AG04450 (cell line): ENCODE measurements at places on chromosomes 3 and 15.

DNA sequence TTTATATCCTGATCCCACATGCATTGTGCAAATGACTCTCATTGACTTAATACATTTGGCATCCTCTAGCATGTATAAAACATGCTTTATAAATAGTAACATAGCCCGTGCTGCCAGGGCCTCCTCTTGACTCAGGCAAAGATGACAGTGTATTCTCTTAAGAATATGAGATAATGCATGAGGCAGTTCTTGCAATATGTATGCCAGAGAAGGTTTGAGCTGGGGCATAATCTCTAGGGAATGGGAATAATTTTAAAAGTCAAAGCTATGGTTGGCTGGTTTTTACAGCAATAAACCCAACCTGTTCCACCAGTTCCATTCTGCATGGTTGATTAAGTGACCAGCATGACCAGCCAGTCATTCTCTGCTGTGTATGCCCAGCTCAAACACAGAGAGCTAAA lies 179.0 kb upstream of the PFN2 start:
- DNase-seq, result peak; percentile 61

DNA sequence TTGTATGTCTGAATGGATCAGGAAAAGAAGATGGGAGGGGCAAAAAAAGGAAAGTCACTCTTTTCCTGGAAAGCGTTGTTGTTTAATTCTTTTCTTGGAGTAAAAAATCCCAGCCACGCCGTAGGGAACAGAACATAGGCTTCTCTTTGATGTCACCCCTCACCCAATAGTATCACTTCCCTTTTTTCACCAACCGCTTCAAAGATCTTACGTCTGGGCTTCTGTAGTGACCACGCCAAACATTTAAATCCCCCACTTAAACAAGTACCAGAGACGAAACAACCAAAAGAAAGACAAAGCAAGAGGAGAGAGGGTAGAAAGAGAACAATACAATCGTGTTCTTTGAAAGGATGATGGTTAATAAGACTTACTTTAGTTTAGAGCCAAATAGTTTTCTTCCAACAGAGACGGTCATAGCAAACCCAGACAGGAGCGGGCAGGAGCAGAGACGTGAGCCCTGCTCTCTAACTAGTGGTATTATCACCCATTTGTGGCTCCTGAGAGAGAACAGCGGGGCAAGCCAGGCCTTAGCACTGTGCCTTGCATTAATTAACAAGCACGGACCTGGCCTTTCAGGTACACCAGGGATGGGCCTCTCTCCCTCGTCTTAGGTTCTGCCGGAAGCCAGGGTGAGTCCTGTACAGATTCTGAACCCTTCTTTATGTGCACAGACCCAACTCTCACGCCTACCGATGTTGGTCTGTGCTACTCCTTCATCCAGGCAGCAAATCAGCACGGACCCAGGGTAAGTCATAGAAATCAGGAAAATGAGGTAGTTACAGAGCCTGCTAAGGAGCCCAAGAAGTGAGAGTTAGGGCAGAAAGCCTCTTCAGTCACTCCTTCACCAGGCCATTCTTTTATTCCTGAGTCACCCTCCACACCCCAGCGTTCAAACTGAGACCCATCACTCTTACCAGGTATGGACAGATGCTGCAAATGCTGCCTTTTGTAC lies 28.2 kb upstream of the BCL6 start:
- DNase-seq, result no peak

DNA sequence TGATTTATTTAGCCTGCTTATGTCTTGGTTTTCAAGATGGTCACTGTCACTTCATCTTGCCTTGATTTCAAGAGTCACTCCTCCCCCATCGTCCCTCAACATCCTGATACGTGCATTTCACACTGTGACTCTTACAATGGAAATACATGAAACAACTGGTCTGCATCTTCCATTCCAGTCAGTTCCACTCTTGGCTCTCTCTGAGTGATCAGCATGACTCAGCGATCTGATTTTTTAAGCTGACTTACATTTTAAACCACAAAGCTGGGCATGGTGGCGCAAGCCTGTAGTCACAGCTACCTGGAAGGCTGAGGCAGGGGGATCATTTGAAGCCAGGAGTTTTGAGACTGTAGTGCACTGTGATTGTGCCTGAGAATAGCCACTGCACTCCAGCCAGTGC lies 271.2 kb upstream of the ROPN1 start:
- DNase-seq, result peak; percentile 82

DNA sequence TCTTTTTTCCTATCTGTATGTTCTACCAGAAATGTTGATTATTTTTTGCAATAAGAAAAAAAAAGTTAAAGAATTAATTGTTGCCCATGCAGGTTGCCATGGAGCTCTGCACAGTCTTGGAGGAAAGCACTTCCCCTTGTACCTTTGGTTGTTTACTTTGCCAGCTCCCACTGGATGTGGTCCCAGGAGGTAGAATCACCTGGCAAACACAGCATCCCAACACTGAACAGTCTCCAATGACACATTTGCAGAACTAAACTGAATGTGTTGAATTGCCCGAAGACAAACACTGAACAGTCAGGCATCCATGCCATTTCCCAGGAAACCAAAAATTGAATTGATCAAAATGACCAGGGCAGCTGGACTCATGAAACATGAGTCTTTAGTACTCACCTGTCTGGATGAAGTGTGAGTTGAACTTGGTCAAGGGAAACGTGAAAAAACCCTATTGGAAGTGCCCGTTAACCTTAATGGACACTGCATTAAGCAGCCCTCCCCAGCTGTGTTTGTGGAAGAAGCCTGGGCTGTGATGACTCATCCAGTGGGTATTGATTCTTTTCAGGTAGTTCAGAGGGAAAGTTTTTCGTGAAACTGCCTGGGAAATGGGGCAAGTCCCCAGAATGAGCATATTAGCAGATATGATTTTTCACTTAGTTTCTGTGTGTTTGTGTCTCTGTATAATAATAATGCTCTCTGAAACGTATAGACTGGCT lies 284.7 kb upstream of the STT3B start:
- DNase-seq, result no peak

- no peak for DNase-seq
These were observed 98.6 kb downstream of the FBLN2 start for GRCh38 chr3:13647298-13648059.

GRCh38 chr3:184808021-184808420 lies 3.9 kb upstream of the VPS8 start:
- no peak for DNase-seq

- DNase-seq, result no peak
These were observed 150.4 kb upstream of the BFSP2 start for GRCh38 chr3:133249490-133249889.

DNA sequence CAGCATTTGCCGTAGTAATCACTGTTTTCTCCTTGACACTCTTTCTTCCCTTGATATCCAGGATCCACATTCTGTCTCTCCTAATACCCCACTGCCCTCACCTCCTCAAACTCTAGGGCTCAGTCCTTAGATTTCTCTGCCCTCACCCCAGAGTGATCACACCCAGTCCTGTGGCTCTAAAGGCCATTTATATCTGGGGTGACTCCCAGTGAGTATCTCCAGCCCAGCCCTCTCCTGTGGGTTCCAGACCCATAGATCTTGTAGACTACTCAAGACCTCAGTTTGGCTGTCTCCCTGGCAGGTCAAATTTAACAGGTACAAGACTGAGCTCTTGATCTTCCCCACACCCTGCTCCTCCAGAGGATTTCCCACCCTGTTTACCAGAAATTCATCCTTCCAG lies 1.3 kb downstream of the GRK7 start:
- DNase-seq, result no peak

DNA sequence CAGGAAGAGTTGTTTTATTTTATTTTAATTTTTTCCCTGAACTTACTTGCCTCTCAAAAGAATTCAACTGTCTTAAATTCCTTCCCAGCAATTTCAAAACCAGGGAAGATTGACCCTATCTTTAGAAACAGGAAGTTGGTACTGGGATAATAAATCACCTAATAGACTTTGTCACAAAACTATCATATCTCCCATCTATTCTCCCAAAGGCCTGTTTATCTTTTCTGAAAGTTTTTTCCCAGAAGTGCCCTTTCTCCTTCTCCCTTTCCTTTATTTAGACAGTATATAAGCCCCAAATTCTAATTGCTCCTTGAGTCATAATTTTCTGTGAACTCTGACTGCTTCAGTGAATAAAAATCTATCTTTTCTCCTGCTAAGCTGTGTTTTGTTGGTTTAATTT lies 2.9 kb upstream of the RNF7 start:
- no peak for DNase-seq

DNA sequence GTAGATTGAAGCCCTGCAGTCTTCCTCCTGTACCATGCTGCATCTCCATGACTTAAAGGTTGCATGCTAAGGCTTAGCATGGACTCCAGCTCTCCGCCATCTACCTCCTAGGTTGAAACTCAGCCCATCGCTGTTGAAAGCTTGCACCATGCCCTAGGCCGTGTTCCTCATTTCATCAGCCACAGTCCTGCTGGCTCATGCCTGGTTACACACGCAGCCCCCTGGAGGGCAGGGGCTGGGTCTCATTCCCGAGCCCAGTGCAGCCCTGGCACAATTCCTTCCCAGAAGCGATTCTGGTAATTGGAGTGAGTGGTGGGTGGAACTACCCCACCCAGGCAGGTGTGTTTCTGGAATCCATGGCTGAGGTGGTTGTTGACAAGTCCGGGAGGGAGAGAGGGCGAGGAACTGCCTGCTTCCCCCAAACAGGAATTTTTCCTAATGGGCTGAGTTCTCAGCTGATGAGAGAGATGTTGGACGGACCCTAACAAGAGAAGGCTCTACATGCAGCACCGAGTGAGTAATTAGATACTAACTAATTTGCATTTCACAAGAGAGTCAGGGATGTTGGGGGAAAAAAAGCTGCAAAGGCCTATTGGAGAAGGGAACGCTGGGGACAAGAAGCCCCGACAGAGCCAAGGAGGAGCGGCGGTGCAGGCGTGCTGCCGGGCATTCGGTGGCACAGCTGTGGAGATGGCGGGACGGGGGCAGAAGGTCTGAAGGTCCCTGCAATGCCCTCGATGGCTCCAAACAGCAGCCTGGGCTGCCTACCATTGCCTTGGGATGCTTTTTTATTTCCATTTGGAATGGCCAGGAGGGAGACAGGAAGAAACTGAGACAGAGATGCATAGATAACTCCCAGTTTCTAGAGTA lies 92.3 kb upstream of the TLE3 start:
- no peak for DNase-seq

DNA sequence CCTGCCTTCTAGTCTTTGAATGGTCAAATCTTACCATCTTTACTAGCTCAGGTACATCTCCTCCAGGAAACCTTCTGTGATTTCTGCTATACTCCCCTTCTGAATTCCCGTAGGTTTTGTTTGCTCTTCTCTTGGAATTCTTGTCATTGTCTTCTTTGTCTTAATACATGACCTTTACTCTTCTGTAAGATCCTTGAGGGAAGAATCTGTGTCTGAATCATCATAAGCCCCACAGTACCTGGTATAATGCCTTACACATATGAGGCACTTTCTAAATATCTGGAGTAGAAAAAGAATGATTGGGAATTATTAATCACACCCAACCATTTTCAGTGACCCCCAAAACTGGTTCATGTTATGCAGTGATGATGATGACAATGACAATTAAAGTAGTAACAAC lies 210.1 kb upstream of the NR2E3 start:
- DNase-seq, result no peak

DNA sequence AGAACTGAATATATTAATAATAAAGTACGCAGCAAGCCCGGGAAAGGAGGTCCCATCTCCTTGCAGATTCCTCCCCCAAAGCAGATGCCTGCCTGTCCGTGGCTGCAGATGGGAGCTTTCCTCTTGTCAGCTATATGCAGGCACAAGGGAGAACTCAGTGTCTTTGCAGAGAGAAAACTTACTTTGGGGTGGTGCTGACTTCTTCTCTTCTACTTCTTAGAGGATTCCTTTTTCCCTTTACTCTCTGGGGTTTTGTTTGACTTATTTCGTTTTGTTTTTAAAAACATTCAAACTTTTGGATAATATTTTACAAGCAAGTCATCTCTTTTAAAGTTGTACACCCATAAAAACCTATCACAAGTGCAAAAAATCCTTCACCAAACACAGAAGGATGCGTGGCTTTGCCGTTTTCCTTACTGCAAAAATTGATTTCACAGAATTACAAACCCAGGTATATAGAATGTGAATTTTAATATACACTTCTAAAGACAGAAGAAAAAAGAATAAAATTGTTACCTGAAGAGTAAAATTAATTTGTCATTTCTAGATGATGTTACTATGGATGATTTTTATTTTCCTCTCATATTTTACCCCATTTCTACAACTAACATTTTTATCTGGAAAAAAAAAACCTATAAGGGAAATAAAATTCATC lies 65.3 kb upstream of the IGF1R start:
- DNase-seq, result no peak

DNA sequence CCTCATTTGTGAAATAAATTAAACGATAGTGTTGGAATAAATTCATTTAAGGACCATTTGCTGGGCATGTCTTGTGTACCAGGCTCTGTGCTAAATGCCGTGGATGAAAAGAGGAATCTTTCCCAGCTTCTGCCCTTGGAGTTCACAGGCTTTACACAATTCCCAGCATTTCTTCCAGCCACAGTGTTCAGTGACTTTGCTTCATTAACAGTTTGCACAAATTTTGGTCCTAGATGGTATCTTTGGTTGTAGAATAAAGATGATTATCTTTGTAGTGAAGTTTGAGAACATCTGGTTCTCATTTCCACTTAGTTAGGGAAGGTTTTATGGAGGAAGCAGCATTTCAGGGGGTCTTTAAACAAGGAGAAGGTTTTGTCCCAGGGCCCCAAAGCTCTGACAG lies 100.1 kb downstream of the LRTM1 start:
- no peak for DNase-seq

DNA sequence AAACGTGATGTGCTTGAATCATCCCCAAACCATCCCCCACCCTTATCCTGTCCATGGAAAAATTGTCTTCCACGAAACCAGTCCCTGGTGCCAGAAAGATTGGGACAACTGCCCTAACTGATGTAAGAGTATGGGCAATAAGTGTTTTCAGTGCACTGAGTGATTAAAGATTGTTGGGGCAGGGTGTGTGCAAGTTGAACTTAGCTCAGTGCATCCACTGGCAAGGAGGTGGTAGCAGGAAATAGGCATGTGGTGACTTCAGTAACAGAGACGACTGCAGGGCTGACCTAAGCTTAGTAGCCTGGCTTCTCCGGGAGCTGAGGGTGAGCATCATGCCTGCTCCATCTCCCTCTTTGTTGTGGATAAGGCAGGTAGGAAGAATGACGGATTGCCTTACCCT lies 27.5 kb downstream of the PAQR9 start:
- DNase-seq, result no peak

DNA sequence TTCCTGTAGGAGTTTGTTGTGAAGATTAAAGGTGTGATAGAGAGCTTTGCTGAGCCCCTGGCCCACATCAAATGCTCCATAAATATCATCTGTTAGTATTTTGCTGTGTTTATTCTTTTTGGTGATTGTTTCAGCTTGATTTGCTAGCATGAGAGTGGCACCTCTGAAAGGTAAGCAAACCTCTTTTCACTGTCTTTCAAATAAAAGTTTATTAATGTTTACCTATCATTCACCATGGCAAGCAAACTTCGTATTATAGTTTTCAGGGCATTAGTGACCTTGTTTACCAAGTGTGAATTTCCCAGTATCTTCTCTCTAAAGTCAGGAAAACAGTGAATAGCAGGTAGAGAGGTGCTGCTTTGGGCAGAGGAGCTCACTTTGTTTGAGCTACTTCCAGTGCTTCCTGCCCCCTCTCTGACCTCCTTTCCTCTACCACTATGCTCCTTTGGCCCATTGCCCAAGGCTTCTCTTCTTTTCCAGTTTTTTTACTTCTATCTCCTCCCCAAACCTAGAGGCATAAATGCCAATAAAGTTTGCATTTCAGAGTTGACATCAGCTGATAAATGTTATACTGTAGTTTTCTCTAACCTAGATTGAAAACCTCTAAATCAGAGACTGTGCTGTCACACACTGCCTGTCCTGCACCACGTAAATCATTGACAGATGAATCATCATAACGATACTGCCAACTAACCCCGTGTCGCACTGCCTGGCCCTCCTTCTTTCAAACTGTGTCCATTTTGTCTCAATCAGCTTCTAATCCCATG lies 569.0 kb downstream of the TUSC7 start:
- DNase-seq, result no peak

GRCh38 chr3:143430568-143430967 lies 311.0 kb downstream of the CHST2 start:
- DNase-seq, result no peak
